ENCODE measurements at places on chromosomes 4 and X.

DNA sequence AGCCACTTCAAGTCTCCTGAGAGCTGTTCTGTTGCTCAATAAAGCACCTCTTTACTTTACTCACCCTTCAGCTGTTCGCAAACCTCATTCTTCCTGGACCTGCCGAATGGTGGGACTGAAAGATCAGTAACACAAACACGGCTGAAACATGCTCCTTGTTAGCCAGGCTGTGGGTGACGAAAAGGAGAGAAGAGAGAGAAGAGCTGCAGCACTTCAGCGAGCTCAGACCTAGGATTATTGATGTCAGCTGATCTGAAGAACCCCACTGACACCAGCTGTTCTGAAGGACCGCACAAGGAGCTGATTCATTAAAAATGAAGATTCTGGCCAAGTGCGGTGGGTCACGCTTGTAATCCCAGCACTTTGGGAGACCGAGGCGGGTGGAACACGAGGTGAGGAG, 2020.0 kb upstream of the ADGRL3 start:
- no peak for DNase-seq

DNA sequence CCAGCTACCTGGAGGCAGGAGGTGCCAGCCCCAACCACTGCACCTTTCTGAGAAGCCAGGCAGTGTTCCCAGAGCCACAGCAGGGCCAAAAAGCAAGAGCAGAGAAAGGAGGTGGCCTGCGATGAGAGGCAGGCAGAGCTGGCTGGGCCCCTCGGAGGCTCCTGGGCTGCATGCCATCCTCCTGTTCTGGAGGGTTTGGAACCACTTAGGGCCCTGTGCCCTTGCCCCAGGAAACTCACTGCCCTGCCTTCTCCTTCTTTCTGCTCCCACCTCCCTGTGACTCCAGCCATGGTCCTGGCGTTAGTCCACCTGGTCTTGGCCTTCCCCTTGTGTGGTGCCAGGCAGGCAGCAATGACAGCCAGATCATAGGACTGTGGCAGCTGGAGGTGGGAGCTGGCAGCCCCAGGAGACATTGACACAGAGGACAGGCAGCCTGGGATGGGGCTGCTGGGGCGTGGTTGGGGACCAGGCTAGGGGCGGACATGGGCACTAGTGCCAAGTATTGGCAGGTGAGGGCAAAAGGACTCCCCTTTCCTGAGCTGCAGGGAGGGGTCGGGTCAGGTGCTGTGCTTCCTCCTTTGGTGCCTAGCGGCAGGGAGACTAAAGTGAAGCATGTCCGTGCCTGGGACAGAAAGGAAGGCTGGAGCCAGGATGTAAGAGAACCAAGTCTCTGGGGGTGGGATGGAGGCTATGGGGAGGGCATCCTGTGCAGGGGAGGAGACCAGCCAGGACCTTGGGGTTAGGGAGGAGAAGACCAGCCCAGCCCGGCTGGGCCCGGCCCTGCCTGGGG, 1.4 kb downstream of the APLN start:
- DNase-seq = no peak

DNA sequence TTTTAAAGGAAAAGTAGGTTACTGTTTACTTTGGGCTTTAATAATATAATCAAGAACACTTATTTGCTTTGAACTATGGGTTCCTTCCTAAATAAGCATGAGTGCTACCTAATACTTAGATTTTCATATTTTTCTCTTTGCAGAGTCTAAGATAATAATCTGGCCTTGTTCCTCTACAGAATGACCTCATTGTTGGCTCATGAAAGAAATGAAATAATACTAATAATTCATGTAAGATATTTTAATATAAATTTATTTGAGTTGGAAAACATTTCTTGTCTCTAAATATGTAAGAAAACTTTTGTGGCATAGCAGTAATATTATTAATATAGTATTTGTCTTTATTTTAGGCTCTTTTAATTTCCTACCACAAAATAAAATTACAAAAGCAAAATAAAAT, 601.3 kb downstream of the IQCM start:
- no peak for DNase-seq

GRCh38 chrX:27751976-27752375, 55.8 kb upstream of the MAGEB10 start:
- no peak for DNase-seq

DNA sequence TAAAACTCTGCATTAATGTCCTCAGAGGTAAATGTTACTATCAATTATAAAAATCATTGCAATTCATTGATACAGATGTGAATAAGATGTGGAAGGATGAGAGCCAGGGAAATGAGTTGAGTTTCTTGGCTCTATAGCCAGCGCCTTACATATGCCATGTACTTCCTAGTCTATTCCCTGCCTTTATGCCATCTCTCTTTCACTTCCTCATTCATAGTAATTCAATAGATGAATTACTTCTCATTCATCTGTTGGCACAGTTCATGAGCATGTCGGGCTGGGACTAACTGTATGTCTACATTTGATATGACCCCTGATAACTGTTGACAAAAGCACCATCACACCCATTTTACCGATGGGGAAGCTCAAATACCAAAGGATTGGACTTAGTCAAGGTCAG, 55.7 kb downstream of the LNX1 start:
- no peak for DNase-seq

- no peak for DNase-seq
Measured at GRCh38 chr4:175932116-175932515, 120.1 kb upstream of the GPM6A start.

DNA sequence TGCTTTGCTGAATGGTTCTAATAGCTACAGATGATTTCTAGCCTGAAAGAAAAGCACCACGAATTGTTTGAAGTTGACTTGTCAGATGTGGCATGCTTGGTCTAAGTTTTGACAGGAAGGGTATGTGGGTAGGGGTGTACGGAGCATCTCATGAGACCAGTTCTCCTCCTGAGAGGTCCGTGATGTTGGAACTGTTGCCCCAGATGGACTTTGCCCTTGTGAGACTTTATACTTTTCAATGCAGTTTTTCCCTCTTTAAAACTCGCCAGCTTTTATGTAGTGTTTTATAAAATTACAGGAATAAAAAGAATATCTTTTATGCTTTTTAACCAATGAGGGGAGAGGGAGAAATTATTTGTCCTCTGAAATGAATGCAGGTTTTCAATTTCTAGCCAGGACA, 16.6 kb upstream of the XG start:
- no peak for DNase-seq

GRCh38 chr4:94758141-94758699, 465 bp downstream of the BMPR1B start:
- peak; percentile 6 for DNase-seq

DNA sequence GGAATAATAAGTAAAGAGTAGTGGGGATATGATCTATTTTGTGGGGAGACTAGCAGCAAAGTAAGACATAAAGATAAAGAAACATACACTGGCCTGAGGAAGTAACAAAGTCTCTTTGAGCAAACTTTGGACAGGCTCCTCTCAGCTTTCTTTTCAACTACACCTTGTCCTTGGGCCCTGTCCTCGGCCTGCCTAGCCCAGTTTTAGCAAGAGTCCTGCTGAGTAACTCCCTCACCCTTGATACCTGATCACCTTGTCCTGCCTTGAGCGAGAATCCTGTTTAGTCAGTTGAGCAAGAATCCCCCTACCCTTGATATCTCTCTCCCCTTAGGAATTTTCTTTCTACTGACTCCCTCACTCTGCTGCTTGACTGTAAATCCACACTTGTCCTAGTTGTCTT, 11.5 kb downstream of the HNRNPH2 start:
- no peak for DNase-seq

All from activated naive CD8-positive, alpha-beta T cell treated with anti-CD3 and anti-CD28 coated beads, Interleukin-2, amount 50 U/mL, for 24 hours (primary cell).